ENCODE measurements at places on chromosomes 5 and 9. TPM values are rescaled to one million over a fixed set of nuclear protein-coding genes. Genes with fewer than 3 reads are reported as not detected.

Gene IGFBPL1
- total RNA-seq = not detected

Gene CDH9
- not detected for total RNA-seq

Gene ZFR
- total RNA-seq = 43.3 TPM

Gene ZNF474
- total RNA-seq = not detected

Gene GPX8
- not detected for total RNA-seq

Gene STPG3
- not detected for total RNA-seq

All from activated naive CD4-positive, alpha-beta T cell treated with anti-CD3 and anti-CD28 coated beads, Interleukin-2, amount 10 ng/mL, durations not matched to agents 5 hours and 36 hours (primary cell).